Activated CD4-positive, alpha-beta T cell treated with anti-CD3 and anti-CD28 coated beads, Interleukin-2, amount 50 U/mL, for 24 hours (primary cell): ENCODE measurements at places on chromosomes 3 and 15.

GRCh38 chr15:46386356-46386755 lies 751.5 kb downstream of the SQOR start:
- DNase-seq, result no peak

GRCh38 chr15:89455535-89455934 lies 40.8 kb downstream of the RHCG start:
- DNase-seq, result no peak

- DNase-seq, result no peak
Observed at GRCh38 chr3:82978368-82978767, 1216.9 kb upstream of the GBE1 start.

GRCh38 chr3:20125289-20125688 lies 60.7 kb downstream of the SGO1 start:
- no peak for DNase-seq

- DNase-seq, result no peak
Observed at GRCh38 chr3:136412307-136412706, 162.2 kb downstream of the PCCB start.

DNA sequence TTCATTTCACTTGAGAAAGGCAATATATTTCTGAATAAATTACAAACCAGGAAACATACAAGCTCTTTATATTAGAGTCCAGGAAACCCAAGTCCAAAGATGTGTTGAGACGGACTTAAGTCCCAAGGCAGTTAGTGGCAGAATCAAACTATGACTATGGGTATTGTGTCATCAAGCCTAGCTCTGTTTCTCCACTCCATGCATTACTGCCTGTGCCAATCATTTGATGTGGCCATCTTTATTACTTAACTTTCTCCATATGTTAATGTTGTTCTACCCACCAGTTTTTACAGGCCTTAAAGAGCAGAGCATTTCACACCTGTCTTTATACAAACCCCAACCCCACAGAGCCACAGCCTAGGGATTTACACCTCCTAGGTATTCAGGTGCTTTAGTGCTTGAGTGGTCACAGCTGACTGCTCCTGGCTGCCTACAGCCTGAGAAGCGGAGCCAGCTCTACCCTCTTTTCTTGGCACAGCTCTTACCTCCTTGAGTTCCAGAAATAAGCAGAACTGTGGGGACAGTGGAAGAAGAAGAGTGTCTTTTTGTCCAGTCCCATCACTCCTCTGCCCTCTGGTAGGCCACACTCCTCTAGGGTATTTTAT lies 92.1 kb downstream of the DTWD1 start:
- no peak for DNase-seq

DNA sequence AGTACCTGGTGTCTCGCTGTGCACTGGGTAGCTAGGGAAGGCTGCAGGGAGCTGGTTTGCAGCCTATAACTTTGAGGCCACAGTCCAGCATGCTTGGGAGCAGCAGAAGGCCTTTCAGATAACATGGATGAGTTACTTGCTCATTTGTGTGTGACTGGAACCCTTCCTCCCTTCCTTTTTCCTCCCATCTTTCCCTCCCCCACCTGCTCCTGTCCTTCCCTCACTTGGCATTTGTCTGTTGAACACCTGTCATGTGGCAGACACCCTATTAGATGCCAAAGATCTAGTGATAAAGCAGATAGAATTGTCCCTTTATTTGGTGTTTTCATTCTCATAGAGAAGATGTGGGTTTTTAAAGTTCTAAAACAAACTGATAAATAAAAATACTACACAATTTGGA lies 71.6 kb downstream of the LRTM1 start:
- DNase-seq, result no peak

GRCh38 chr3:71050538-71051258 lies 532.8 kb downstream of the FOXP1 start:
- DNase-seq, result peak; percentile 49

- no peak for DNase-seq
Observed at GRCh38 chr3:141853629-141854168, 22.7 kb upstream of the ATP1B3 start.

DNA sequence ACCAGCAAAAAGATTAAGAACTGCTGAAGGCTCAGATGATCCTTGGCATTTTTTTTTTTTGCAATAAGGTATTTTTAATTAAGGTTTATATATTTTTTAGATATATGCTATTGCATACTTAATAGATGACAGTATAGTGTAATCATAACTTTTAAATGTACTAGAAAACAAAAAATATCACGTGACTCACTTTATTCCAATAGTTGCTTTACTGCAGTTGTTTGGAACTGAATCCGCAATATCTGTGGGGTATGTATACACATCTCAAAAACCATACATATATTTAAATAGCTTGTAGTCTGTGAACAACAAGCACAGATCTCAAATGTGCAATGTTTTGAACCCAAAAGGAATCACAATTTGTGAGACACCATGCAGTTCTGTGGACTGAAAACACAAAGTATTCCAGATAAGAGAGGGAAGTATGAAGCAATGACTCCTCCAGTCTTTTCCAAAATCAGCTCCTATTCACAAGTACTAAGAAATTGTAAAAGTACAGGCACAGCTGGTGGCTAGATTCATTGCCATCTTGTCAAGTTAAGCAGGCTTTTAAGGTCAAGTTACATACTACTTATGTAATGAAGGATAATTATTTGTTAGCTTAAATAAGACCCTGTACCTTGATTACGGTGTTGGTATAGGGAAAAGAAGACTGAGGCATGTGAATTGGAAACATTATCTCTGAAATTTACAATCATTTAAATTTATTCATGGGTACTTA lies 331.1 kb downstream of the TBC1D5 start:
- DNase-seq, result no peak

- DNase-seq, result no peak
Observed at GRCh38 chr3:125591116-125591760, 4.1 kb downstream of the OSBPL11 start.

GRCh38 chr3:99128725-99129505 lies 227.4 kb upstream of the DCBLD2 start:
- DNase-seq, result no peak

DNA sequence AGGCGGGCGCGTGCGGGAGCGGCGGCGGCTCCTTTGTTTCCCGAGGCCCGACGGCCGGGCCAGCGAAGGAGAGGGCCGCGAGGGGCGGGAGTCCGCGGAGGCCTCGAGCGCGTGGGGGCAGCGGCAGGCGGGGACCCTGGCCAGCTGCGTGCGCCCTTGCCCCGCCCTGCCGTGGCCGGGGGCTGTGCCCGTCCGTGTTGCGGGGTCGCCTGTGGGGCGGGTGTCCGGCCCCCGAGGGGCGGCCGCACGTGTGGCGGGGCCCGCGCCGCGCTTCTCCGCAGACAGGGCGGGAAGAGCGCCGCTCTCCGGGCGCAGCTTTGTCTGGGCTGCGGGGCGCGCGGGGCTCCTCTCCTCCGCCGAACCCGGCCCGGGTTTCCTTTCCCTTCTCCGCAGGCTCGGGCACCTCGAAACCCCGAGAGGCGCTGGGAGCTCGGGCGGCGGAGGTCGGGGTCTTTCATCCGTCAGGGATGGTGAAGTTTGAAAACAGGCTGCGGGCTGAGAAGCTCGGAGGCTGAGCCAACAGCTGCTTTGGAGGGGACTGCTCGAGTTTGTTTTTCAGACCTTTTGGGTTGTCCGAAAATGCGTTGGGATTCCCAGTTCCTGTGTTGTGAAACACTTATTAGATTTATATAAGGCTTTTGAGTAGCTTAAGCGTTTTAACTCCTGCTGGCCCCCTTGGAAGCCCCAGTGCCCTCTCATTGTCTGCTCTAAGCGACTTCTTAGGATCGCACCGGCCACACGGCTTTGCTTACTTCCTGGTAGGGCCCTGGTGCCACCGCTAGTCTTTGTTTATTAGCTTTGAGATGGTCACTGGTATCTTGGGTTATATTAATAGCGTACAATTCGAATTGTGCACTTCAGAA lies 817 bp downstream of the USP3 start:
- DNase-seq, result no peak

- DNase-seq, result no peak
Observed at GRCh38 chr3:197171481-197172067, 126.8 kb downstream of the DLG1 start.

DNA sequence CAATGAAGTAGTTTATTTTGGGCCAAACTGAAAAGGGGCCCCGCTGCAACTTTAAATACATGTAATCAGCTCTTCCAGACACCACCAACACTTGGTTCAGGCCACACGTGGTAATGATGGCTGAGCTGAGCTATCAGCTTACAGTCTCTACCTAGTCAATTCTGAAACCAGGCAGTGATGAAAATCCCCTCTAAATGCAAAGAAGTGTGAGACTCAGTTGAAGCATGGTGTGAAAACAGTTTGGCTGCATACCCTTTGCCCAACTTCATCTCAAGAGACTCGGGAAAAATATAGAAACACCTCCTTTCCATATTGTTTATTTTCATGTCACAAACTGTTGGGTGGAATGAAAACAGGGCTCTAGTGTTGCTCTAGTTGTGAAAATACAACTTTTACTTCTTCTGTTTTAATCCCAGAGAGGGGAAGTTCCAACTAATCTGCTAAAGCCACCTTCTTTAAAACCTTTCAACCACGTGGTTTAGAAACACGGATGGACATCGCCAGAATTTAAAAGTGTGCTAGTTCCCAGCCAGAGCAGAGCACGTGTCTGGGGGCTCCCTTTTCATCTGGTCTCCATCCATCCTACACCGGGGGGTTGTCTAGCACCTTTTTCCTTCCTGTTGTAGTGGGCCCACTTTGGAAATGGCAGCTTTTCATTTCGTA lies 229.1 kb downstream of the EPHB1 start:
- no peak for DNase-seq

- no peak for DNase-seq
Observed at GRCh38 chr15:63353887-63354286, 27.8 kb downstream of the CA12 start.

DNA sequence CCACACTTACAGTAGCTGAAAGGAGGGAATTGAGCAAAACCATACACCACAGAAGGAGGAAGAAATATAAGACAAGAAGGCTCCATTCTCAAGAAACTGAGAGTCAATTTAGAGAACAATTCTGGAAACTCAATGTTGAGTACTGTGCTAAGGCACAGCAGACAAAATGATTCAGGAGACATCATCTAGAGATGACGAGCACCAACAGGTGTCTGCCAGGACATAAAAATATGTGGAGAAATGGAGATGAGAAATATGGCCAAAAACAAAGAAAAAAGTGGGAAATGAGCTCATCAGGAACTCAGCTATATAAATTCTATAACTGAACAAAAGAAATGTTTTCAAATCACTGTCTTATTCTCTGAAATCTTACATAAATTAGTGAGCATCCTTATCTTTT lies 343.7 kb downstream of the ERC2 start:
- DNase-seq, result no peak

GRCh38 chr3:101635954-101636798 lies 40.8 kb downstream of the ZBTB11 start:
- DNase-seq, result peak; percentile 35

- no peak for DNase-seq
Observed at GRCh38 chr15:24917431-24917830, 37.4 kb upstream of the SNRPN start.

GRCh38 chr3:143482106-143483088 lies 362.8 kb downstream of the CHST2 start:
- DNase-seq, result no peak

GRCh38 chr3:183428447-183429211 lies at the start of gene MCF2L2:
Gene MCF2L2, minus strand, starts transcription at chr3:183428619. Its CDS starts 642 bp downstream, at chr3:183427977.
- DNase-seq, result peak; percentile 49

- no peak for DNase-seq
Observed at GRCh38 chr15:77753281-77753873, 120.7 kb upstream of the LINGO1 start.

- no peak for DNase-seq
Observed at GRCh38 chr3:134361162-134361835, 12.9 kb downstream of the AMOTL2 start.

DNA sequence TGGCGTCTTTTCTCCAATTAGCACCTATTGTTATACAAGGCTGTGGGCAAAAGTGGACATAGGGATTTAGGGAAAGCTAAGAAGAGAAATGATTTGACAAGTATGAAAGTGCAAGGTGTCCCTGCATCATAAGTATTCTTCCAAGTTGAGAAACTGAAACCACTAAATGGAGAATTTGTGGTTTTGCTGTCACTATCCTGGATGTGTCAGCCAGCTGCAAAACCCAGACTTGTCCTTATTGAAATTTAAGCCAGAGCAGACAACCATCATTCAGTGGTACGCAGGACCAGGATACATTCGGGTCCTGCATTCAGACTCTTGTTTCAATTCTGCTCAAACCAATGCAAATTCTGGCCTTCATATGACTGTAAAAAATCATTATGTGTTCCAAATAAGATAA lies 384.8 kb upstream of the TGFBR2 start:
- DNase-seq, result no peak

DNA sequence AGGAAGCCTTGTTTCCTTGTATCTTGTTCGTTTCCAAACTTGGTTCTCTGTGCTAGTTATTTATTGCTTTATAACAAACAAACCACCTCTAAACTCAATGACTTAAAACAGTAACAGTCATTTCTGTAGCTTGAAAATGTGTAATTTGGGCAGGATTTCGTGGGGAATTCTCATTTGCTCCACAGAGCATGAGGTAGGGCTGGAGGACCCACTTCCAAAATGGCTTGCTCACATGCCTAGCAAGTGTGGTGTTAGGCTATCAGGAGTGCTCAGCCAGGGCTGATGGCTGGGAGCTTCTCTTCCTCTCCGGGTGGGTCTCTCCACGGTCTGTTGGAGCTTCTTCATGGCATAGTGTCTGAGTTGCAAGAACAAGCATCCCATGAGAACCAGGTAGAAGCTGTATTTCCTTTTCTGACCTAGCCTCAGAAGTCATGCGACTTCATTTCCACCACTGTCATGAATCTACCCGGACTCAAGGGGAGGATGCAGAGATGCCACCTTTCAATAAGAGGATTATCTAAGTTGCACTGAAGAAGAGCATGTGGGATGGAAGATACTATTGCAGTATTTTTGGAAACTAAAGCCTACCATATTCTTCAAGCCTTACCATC lies 8.2 kb upstream of the TNIK start:
- DNase-seq, result no peak

DNA sequence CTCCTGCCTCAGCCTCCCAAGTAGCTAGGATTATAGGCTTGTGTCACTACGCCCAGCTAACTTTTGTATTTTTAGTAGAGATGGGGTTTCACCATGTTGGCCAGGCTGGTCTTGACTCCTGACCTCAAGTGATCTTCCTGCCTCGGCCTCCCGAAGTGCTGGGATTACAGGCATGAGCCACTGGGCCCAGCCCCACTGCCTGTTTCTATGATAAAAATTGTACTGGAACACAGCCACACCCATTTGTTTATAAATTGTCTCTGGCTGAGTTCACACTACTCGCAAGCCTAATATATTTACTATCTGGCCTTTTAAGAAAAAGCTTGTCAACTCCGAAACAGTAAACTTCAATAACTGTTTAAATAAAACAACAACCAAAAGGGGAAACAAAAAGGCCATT lies 309.4 kb upstream of the WNT5A start:
- no peak for DNase-seq
